ENCODE measurements at places on chromosomes 3 and 15.
A peak's percentile ranks its signal among the peaks of the same experiment; 100 is the strongest.

DNA sequence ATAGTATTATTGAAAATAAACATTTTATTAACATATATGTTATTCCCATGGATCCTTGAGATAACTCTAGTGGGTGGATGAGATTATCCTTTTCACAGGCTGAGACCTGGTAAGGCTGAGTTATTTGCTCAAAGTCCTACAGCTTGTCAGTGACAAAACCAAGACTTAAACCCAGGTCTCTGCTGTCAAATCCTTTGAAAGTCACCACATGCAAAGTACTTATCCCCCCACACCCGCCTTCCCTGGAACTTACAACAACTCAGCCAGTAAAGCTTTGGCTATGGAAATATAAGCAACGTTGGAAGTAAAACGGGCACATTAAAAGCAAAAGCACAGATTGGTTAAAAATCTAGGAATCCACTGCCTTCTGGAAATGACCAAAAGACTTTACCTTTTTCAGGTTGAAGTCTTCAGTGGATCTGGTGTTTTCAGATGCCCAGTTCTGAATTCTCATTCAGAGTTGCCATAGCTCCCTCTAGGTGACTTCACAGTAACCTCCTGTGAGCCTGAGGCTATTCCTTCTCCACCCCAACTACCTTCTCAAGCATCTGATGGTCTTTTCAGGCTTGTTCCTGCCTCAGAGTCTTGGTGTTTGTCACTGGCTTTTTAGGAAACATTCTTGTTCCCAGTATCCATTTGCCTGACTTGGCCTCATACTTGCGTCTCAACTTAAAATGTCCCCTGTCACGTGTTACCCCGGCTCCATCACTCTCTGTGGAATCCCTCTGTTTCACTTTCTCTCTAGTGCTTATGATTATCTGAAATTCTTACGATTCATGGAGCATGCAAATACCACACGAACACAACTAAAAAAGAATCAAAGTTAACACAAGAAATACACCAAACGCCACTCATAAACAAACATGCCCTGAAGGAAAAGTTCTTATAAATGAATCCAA, 131.2 kb downstream of the MAGI1 start:
- no peak for DNase-seq

DNA sequence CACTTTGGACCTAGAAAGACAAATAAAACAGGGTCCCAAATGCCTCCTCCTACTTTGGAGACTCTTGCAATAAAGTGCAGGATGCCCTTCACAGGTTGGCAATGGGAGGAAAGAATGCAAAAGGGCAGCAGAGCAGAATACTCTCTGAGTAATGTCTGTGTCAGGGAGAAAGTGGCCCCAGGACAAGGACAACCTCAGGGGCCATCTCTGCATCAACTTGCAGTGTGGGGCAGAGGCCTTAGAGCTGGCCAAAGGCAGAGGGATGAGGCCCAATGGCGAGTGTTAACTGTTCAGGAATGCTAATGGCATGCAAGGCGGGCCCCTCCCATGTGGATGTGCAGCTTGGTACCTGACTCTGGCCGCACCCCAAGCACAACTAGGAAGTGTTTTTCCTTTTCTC, 8.4 kb downstream of the UPK1B start:
- DNase-seq, result no peak

GRCh38 chr3:101862416-101863165, 13.3 kb downstream of the NFKBIZ start:
- no peak for DNase-seq

DNA sequence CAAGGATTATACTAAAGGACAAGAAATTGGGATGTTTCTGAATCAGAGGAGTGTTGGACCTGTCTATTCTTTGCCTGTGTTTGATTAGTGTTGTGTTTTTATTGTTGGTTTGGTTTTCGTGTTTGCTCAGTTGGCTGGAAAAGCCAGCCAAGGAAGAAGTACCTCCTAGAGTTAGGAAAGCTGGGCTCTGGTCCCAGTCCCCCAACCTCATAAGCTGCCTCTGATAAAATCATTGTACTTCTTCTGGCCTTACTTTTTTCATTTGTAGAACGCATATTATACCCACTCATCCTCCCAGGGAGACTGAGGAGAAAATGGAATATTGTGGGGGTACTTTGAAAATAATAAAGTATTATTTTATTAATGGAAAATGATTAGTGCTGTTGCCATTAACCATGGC, 177.4 kb upstream of the TRIM42 start:
- DNase-seq, result no peak

- DNase-seq, result no peak
Observed at GRCh38 chr15:79736435-79737000, 160.3 kb downstream of the MTHFS start.

- no peak for DNase-seq
Observed at GRCh38 chr15:97903971-97904572, 56.4 kb upstream of the ARRDC4 start.

GRCh38 chr3:10777627-10778026, 38.4 kb upstream of the SLC6A11 start:
- no peak for DNase-seq

DNA sequence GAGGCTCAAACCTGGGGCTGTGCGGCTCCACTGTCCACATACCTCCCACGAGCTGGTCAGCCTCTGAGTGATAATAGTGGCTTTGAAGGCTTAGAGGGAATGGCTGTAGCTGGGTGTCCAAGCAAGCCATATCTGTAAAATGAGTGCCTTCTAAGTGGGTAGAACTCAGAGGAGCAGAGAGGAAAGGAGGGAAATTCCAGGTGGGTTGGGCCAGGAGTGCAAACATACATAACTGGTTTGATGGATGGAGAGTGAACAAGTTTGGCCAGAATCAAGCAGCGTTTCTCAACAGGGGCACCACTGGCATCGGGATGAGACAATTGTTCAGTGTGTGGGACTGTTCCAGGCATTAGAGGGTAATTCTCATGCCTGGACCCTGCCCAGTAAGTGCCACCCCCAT, 91.1 kb downstream of the ASB7 start:
- DNase-seq, result no peak

- no peak for DNase-seq
Observed at GRCh38 chr3:188345223-188345622, 191.3 kb downstream of the LPP start.

GRCh38 chr3:123586131-123586530, 1.3 kb upstream of the HACD2 start:
- DNase-seq, result peak; percentile 18

- no peak for DNase-seq
Observed at GRCh38 chr3:197068077-197068476, 38.5 kb upstream of the MELTF start.

DNA sequence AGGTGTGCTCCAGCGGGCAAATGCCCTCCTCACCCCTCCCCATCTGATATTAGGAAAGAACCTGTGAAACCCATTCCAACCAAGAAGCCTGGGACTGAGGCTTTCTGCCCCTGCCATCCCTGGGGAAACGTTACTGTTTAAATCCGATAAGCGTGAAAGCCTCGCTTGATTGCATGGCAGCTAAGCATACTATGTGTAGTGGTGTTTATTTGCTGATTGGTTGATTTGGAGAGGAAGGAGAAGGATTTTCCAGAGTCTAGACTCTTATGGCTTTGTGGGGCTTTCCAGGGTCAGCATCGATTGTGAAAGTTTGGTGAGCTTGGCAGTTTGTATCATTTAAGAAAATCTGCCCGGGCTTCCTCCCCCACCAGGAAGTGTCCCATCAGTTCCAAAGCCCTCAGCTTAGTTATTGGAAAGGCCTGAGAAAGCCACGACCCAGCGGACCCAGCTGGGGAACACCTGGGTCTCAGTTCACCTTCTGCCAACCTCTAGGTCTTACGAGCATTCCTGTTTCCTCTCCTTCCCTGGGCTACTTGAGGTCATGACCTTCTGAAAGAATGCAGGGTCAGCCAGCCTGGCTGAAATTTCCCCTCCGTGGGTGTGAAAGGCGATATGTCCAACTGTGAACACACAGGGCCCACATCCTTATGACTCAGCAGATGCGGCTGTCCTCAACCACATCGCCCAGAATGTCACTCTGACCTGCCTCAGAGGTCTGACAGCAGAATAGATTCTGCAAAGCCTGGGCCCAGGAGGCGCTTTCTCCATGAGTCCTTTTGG, 62.8 kb upstream of the HERC1 start:
- DNase-seq, result no peak

DNA sequence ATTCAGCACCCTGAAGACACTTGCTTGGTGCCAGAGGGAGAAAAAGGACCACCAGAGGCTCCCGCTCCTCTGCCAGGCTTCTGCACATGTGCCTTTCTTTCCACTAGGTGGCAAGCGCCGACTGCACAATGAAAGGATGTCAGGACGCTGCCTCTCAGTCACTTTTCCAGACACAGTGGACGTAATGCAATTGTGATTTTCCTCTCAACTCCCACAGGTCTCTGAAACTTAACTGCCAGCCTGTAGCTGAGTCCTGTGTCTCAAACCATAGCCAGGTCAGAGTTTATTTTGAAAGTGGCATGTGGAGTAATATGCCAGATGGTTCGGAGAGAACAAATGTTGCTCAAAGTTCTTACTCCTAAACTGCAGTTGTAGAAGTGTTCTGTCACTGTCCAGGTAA, 162.9 kb downstream of the ITPR1 start:
- DNase-seq, result no peak

GRCh38 chr15:63860555-63860954, 26.8 kb upstream of the HERC1 start:
- DNase-seq, result no peak

DNA sequence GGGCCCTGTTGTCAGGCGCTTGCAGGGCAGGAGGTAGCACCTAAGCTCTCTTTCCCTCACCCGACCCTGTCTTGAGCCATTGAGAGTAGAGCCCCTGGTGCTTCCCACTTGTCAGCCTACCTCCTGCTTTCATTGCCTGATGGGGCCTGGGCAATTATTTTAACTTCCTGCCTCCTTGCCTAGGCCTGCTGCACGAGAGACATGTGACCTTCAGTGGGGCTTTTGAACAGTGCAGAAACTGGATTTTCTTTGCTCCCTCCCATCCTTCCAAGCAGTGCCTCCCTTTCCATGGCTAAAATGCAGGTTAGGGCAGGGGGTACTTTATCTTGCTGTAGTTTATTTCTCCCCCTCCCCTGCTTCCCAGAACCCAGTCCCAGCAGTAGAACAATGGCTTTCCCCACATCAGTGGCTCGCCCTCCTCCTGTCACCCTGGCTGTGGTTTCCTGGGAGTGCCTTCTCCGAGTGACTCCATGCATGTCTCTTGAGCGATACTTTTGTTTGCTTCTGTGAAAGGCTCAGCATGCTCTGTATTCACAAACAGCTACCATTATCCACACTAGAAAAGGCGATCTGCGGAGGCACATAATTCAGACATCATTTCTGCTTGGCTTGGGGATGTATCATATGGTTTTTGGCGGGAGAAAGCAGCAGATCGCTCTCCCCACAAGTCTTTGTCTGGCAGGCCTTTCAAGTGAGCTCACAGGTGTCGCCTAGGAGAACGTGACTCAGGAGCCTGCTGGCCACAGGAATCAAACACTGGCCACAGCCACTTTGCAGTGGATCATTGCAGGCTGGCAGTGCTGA, 24.1 kb downstream of the PDIA5 start:
- DNase-seq, result no peak

DNA sequence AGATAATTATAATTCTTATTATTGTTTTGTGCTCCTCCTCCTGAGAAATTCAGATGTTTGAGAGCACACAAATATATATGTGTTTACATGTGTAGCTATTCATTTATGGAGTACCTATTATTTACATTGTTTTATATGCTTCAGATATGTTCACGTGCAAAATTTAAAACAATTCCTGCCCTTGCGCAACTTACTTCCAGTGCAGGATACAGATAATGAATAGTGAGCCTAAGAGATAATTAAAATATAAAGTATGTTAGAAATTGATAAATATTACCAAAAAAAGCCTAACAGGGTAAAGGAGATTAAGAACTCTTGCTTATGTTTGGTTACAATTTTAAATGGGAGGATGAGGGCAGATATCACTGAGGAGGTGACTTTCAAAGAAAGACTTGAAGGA, 81.7 kb upstream of the DPH6 start:
- DNase-seq, result no peak

DNA sequence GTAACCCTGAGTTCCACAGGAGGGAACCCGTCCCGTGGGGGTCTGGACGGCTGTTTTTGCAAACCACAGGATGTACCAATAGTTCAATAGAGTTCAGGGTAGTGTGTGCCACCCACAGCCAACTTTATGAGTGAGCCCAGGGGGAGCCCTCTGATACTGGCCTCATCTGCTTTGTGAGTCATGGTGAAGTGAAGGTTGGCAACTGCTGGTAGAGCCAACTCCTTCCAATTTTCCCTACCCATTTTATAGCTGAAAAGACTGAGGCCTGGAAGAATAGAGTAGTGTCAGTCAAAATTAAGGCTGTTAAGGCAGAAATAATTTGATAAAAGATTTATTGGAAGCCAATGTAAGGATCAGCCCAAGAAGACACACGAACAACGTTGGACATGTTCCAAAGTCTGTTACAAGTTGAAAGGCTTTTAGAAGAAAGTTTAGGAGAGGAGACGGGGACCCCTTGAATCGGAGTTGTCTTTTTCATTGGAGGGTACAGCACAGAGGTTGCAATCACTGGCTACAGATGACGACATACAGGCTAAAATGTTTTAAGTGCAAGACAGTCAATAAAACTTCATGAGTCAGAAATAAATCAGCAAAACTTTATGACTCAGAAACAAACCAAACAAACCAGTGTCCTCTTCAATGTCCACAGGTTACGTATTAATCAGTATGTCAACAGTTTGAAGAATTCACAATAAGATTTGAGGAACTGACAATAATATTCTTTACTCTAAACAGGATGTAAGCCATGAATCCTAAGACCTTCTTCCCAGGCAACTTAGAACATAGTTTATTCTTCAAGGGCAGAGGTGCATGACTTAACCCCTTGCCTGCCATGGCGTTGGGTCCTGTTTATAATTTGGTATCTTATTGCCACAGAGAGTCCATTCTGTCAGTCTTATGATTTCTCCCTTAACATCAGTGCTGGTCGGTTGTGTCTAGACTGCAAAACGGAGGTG, 62.9 kb upstream of the NR2E3 start:
- DNase-seq, result no peak

GRCh38 chr3:83169473-83169872, 1408.0 kb upstream of the GBE1 start:
- no peak for DNase-seq

GRCh38 chr15:60620708-60621107, 141.8 kb upstream of the ICE2 start:
- no peak for DNase-seq

- DNase-seq, result no peak
Observed at GRCh38 chr3:84724877-84725276, 233.9 kb upstream of the CADM2 start.

Data from stimulated activated CD4-positive, alpha-beta T cell treated with anti-CD3 and anti-CD28 coated beads, Interleukin-4, amount 100 ng/mL, for 4 hours (primary cell).